Urothelium cell line (cell line): ENCODE measurements at places on chromosomes 12 and 14.
A peak's percentile ranks its signal among the peaks of the same experiment; 100 is the strongest.

DNA sequence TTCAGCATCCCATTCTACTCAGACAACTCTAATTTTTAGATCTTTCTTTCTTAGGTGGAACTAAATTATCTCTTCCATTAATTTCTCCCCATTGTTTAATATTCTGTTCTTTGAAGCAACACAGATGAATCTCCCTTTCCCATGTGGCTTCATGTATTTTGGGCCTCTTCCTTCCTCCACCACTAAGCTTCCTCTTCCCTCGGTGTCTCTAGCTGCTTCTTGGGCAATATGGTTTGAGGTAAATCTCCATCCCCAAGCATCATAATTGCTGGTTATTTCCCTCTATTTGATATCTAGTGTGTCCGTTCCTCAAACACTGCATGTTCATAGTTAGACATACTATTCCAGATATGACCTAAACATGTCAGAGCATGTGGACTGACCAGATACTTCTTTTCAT, 119.2 kb downstream of the PELI2 start:
- no peak for DNase-seq

- DNase-seq, result peak; percentile 4
These were observed 82.2 kb upstream of the RMST start for GRCh38 chr12:97380440-97380839.

DNA sequence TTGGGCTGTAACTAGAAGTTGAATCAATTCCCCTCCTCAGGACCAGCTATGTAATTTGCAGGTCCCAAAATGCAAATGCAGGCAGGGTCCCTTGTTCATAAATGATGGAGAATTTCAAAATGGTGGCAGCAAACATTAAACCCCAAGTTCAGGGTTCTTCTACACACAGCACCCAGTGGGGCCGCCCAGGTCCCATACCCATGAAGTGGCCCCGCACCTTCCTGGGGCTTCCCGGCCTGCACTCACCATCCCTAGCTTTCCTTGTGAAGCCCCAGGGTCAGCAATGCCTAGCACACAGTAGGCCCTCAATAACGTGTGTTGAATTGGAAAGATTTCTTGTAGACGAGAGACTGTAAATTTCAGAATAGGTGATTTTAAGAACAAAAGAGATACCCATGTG, 76.0 kb downstream of the NTF3 start:
- DNase-seq, result no peak

GRCh38 chr12:16307856-16308475, 30.5 kb upstream of the SLC15A5 start:
- no peak for DNase-seq

DNA sequence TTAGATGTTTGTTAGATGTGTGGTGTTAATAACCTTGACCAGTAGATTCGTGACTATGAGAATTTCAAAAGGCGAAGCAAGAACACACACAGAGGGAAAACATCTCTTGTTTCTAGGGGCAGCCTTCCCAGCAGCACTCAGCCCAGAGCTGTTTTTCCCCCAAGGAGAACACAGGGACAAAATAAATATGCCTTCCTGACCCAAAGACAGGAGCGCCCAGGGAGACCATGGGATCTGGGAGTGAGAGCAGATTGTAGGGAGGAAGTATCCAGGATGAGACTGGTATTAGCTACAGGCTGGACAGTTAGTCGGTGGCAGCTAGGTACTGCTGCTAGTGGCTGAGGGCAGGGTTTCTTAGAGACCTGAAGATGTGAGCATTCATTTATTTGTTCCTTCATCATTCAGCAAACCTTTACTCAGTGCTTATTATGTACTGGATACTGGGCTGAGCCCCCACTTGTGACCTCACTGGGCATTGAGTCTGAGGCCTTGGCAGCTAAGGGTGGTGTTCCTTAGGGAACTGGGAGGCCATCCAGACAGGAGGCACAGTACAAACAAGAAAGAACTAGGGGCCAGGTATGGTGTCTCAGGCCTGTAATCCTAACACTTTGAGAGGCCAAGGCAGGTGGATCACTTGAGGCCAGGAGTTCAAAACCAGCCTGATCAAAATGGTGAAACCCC, 469.8 kb downstream of the ZFP36L1 start:
- no peak for DNase-seq

- DNase-seq, result no peak
These were observed 7.5 kb upstream of the PRKAG1 start for GRCh38 chr12:49026101-49026500.

GRCh38 chr12:31783996-31784645, 55.3 kb upstream of the AMN1 start:
- no peak for DNase-seq

DNA sequence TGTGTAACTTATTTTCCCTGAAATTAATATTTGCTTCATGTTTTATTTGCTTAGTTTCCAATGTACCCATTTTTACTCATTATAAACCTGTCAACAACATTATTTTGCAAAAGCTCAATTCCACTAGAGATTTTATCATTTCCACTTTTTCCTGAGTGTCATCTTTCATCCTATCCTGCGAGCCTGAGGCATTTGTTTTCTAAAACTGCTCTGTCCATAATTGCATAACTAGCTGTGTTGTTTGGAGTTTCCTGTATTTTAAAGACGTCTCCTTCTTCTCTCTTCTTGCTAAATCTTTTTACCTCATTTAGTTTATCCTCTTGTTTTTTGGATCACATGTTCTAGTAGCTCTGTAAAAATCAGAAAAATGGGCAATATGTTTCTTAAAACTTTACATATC, 332.7 kb upstream of the NOVA1 start:
- no peak for DNase-seq

DNA sequence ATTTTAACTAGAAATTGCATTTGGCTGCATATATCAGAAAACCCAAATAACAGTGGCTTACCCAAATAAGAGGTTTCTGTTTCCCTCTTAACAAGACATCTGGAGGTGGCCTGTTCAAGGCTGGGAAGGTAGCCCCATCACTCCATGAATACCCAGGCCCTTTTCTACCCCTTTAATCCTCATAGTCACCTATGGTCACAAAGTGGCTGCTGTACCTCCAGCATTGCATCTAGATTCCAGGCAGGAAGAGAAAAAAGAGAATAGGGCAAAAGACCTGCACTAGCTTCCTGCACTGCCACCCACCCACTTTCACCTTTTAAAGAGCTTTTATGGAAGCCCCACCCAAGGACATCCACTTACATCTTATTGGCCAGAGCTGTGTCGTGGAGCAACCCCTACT, 124.0 kb upstream of the NCOR2 start:
- DNase-seq, result no peak

DNA sequence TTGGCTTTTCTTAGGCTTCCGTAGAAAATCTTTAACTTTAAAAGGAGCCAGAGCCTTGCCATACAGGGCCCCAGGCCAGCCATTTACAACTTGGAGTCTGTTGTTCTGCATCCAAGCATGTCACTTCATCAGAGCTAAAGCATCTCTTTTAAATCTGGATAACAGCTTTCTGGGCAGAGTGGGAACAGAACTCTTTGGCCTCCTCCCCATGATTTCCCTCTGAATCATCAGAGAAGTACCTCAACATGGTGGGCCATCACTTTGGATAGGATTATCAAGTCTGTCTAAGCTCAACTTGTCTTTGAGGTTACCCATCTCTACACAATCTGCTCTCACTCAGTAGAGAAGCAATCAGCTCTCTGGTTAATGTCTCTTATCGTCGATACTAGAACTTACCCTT, 170.9 kb downstream of the SLC6A15 start:
- DNase-seq, result no peak

DNA sequence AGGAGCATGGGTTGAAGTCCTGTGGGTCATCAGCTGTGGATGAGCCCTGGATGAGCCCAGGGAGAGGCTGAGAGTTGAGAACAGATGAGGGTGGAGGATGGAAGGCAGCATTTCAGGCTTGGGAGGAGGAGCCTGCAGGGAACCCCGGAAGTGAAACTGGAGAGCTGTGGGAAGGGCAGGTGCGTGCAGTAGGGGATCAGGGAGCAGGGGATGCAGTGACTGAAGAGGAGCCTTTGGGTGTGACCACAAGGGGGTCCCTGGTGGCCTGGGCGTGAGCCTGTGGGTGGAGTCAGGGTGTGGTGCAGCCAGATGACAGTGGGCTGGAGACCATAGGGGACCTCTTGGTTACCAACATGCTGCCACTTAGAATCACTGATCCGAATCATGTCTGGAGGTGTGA, 115.5 kb downstream of the PAPOLA start:
- DNase-seq, result no peak

- DNase-seq, result no peak
These were observed 79.3 kb upstream of the C12orf71 start for GRCh38 chr12:27161458-27162228.

DNA sequence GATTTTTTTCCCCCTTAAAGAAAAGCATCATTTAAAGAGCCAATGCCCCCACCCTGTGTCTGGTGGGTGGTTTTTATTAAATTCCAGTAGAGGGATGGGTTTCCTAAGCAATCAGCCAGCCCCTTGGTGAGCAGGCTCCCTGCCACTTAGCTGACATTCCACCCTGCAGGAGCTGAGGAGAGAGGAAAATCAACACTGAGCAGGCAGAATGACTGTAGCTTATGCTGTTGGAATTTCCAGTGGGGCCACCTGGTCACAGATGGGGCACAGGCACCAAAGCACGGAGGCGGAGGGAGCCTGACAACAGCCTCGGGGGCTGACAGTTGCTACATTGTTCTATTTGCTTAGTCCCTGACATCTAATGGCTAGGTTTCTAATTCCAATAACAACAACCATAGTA, 127.7 kb downstream of the TMEM30B start:
- DNase-seq, result peak; percentile 74

DNA sequence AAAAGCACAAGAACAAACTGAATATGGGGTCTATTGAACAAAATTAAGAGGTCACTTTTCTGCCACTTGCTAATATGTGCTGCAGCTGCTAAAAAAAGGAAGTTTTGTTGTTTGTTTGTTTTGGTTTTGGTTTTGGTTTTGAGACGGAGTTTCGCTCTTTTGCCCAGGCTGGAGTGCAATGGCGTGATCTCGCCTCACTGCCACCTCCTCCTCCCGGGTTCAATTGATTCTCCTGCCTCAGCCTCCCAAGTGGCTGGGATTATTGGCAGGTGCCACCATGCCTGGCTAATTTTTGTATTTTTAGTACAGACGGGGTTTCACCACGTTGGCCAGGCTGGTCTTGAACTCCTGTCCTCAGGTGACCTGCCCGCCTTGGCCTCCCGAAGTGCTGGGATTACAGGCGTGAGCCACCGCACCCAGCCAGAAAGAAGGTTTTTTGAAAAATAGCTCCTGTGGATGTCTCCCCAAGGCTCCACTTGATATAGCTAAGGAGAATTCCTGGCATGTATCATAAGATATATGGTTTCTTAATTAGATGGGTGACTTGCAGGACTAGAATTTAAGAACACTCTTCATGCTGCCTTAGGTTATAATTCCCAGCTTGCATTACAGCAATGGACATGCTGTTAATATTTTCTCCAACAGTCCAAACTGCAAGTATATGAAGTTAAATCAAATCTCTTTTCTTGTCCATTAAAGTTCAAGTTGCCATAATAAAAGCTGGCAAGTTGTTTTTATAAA, 237.6 kb upstream of the AMIGO2 start:
- no peak for DNase-seq

- DNase-seq, result peak; percentile 35
These were observed 5.3 kb downstream of the BHLHE41 start for GRCh38 chr12:26119391-26119989.

DNA sequence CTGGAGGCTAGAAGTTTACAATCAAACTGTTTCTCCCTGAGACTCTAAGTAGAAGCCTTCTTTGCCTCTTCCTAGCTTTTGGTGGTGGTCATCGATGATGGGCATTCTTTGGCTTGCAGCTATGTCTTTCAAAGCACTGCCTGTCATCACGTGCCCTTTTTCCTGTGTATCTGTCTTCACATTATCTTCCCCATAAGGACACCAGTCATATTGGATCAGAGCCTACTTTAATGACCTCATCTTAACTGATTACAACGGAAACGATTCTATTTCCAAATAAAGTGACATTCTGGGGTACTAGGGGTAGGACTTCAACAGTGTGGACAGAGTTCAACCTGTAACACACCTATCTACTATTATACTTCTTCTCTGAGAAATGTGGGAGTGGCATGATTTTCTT, 31.1 kb upstream of the IFNG-AS1 start:
- no peak for DNase-seq

GRCh38 chr14:52840877-52841276, 49.5 kb upstream of the GNPNAT1 start:
- peak; percentile 53 for DNase-seq

DNA sequence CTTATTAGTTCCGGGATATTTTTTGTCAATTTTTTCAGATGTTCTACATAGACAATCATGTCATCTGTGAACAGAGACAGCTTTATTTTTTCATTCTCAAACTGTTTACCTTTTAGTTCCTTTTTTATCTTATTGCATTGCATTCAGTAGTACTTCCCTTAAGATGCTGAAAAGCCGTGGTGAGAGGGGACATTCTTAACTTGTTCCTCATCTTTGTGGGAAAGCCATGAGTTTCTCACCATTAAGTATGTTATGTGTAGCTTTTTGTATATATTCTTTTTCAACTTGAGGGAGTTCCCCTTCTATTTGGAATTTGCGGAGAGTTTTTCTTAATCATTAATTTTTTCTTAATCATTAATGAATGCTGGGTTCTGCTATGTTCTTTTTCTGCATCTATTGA, 1727.1 kb upstream of the SEL1L start:
- DNase-seq, result no peak

DNA sequence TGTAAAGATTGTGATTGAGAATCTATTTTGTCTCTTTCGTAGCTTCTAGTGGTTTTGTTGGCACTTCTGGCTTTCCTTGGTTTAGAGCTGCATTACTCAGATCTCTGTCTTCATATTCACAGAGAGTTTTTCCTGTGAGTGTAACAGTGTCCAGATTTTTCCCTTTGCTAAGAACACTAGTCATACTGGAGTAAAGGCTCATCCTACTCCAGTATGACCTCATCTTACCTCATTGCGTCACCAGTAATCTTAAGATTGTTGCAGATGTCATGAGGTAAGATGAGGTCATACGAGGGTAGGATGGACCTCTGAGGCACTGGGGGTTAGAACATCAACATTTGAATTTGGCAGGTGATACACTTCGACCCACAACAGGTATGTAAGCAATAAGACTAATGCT, 461.2 kb downstream of the FLRT2 start:
- DNase-seq, result no peak
